ENCODE measurements at places on chromosomes 11 and 22.

GRCh38 chr11:86509588-86509974 is 134.9 kb downstream of the CCDC81 start:
- no peak for DNase-seq

DNA sequence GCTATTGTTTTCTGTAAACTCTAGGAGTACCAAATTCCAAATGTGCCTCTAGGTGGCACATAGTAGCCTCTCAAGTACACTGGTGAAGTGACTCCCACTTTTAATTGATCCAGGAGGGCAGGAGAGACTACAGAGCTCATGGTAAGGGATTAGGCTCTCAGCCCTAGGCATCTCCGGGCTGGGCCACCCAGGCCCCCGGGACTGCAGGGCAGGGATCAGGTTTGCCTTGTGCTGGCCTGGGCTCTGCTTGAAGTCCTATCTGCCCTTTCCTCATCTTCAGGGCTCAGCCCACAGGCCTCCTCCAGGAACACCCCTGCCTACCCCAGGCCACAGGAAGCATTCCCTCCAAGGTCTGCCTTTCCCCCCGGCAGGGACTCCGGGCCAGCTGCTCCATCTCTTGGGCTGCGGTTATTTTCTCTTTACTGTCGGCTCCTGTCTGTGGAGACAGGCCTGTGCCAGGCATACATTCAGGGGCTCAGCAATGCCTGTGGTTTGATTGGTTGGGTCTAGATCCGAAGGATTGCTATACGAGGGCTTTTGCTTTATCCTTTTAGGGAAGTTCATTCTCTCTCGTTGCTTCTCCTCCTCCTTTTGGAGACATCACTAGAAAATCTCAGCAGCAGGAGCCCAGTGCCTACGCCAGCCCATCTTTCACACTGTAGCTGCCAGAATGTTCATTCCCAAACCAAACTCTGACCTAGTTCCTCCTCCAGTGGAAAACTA is 32.8 kb downstream of the PARVA start:
- no peak for DNase-seq

- no peak for DNase-seq
Observed at GRCh38 chr11:77512092-77512491, 38.2 kb upstream of the PAK1 start.

DNA sequence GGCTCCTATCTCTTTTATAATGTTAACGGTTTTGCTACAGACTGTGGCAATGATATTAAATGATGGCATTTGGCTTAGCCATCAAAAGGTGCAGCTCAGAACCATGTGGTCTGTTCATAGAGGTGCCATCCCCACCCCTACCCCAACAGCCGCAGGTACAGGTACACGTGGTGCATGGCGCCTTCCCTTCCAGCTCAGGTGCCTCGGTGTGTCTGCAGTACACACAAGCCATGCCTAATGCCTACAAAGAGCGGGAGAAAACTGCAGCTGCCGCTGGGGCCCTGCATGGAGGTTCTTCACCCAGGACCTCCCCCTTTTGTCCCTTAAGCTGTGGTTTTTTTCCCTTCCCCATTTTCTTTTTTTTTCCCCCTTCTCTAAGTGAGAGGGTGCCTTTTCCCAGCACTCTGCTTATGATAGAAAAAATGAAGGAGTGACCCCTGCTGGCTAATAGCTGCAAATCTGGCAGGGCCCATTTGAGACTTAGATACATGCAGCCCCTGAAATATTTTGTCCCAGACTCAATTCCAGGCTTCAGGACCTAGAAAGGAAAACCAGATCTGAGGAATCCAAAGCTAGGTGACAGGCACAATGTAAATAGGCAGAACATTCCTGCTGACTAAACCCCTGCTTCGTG is 6.5 kb downstream of the OR52M1 start:
- no peak for DNase-seq

DNA sequence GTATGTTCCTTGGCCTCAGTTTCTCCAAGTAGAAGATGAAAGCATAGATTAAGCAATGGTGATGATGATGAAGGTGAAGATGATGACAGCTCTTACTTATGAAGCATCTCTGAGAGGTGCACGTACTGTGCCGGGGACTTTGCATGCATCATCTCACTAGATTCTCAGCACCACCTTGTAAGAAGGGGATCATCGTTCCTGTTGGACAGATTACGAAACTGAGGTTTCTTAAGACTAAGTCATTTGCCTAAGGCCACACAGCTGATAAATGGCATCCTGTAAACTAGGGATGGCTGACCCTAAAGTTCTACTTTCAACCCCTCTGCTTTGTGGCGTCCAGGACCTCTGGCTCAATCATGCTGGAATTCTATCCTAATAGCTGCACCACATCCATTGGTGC is 8.7 kb downstream of the MS4A15 start:
- no peak for DNase-seq

DNA sequence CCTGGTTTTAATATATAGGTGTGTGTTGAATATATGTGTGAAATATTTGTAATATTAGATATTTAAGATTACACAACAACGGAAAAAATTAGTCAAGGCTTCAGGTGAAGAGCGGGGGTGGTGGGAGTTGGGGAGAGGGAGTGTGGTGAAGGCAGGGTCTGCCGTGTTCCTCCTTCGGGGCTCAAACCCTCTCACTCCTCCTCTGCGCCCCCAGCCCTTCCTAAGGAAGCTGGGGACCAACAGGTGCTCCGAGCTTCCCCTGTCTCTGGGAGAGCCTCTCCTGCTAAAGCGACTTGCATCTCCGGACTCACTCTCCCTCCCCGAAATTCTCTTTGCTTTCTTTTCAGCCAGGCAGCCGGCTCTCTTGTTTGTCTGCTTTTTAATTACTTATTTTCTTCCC is 960 bp upstream of the CADM1 start:
- DNase-seq: no peak

- no peak for DNase-seq
Observed at GRCh38 chr11:92264350-92264749, 39.7 kb downstream of the FAT3 start.

- no peak for DNase-seq
Observed at GRCh38 chr11:112485280-112485679, 224.6 kb upstream of the PLET1 start.

- DNase-seq: peak; percentile 54
Observed at GRCh38 chr11:118051611-118052461, 25.0 kb upstream of the TMPRSS4 start.

DNA sequence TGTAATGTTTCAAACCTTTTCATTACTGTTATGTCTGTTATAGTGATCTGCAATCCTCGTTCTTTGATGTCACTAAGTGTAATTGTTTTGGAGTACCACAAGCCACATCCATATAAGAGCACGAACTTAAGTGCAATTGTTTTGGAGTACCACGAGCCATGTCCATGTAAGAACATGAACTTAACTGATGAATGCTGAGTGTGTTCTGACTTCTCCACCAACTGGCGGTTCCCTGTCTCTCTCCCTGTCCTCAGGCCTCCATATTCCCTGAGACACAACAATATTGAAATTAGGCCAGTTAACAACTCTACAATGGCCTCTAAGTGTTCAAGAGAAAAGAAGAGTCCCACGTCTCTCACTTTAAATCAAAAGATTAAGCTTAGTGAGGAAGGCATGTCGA is 23.5 kb downstream of the TESMIN start:
- DNase-seq: no peak

DNA sequence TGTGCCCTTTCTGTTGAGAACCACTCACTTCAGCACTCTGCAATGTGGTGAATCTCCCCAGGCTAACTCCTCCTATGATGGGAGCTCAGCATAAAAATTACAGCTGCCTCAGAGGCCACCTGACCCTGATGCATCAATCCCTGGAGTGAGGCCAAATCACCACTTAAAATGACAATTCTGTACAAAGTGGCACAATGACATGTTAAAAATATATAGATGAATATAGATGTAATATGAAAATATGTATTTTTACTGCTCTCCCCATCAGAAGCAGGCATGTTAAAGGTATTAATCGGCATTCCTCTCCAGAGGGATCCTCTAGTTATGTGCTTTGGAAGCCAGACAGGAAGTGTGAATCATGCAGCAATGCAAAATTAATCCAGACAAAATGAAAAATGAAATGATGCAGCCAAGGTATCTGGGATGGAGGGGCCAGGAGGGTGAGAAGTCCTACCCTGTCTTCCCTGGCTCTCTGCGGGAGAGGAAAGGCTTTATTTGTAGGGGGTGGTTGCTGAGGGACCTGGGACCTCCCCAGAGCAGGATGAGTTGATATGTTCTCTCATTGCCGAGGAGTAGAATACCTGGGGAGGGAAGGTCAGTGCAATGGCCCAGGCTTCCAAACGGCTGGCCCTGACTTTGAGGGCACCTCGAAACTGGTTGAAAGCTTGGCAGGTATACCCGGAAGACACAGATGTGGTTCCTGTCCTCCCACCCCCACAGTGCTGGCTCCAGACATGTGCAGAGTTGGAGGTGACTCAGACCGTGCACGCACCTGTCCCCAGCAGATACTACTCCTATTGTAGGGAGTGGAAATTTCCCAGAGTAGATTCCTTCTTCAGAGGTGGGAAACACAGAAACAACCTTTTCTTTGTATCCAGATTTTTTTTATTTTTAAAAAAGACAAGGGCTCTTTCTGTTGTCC is 347.9 kb upstream of the NCAM1 start:
- no peak for DNase-seq

- no peak for DNase-seq
Observed at GRCh38 chr11:13674799-13675509, 6.5 kb downstream of the FAR1 start.

- no peak for DNase-seq
Observed at GRCh38 chr11:114025329-114025907, 34.1 kb upstream of the ZBTB16 start.

DNA sequence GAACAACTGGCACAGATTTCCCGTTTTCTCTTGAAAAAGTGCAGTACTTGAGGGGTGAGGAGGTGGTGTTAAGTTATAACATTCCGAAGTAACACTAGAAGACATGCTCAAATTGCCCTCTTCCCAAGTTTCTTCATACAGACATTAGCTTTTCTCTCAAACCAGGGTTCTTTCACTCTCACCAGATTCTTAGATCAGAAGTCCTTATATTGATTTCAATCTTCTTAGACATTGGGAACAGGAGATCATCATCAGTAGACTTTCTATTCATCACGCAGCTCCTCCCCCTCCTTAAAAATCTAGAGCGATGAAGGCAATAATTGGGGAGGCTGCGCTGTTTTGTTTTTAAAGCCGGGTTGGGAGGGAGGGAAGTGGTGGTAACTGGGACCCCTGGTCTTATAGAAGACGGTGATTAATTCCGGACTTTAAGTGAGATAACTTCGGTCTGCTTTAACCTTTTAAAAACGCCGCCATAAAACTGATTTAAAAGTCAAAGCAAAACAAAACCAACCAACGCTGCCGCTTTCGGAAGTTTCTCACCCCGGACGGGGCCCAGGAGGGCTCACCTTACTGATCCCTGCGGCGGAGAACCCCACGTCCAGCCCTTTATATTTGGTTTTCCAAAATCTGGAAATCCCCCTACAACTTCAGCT is 665 bp downstream of the USP28 start:
- no peak for DNase-seq

- DNase-seq: no peak
Observed at GRCh38 chr22:45852826-45853225, 124.1 kb downstream of the WNT7B start.

GRCh38 chr11:118401880-118402590 is 629 bp downstream of the ATP5MG start:
- DNase-seq: no peak

DNA sequence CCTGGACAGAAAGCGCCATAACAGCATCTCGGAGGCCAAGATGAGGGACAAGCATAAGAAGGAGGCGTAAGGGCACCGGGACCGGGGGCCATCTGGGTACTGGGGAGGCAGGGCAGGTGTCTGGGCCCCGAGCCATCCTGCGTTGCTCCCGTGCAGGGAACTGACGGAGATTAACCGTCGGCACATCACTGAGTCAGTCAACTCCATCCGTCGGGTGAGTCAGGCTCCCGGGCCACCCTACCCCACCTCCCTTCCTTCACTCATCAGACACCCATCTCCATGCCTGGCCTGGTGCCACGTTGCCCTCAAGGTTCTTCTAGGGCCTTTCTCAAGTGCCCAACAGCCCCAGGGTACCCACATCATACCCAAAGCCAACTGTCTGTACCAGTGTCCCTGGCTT is 15.0 kb downstream of the PLCB3 start:
- no peak for DNase-seq

- no peak for DNase-seq
Observed at GRCh38 chr11:35324981-35325380, 94.4 kb downstream of the SLC1A2 start.

GRCh38 chr11:15730263-15730994 is 615.7 kb downstream of the INSC start:
- DNase-seq: no peak

DNA sequence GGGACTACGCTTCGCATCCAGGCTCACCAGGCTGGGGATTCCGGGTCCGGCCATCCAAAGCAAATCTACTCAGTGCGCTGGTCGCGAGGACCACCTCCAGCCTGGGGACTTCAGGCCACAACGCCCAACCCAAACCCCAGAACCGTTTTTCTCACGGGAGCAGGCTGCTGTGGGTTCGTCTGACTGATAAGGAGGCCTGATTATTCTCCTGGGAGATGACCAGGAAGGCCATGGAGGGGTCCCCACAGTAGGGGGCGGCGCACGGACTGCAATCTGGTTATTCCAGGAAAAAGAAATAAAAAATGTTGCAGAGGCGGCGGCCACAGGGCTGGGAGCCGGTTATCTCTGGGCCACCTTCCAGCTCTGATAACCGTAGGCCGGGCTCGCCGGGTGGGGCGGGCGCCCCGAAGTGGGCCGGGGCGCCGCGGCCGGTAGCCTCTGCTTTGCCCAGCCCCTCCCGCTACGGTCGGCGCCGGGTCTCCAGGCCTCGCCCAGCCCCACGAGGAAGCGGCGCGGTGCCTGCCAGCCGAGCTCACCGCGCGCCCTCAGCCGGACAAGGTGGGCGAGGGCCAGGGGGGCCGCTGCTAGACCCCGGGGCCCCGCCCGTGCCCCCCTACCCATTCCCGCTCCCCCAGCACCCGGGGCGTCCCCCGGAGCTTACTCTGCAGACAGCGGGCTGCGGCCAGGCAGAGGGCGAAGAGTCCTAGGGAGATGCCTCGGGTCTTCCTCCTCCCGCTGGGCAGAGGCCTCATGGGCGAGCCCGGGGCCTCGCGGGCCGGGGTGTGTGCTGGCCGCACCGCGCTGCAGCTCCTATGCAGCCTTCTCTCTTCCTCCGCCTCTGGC is 446 bp downstream of the VSTM5 start:
- no peak for DNase-seq

- DNase-seq: no peak
Observed at GRCh38 chr11:1339066-1339675, 29.7 kb upstream of the TOLLIP start.

- DNase-seq: no peak
Observed at GRCh38 chr11:117668321-117668751, 128.7 kb downstream of the DSCAML1 start.

GRCh38 chr22:26444777-26445176 is 15.7 kb downstream of the ASPHD2 start:
- DNase-seq: no peak

Measured in stimulated activated CD8-positive, alpha-beta memory T cell treated with anti-CD3 and anti-CD28 coated beads, Interleukin-15, amount 100 ng/mL, for 48 hours (primary cell).